Right cardiac atrium (tissue), 5 donors: ENCODE measurements at places on chromosomes 1 and 21.

- no peak for DNase-seq
These were observed 73.9 kb downstream of the MAN1C1 start for GRCh38 chr1:25690396-25690956.

DNA sequence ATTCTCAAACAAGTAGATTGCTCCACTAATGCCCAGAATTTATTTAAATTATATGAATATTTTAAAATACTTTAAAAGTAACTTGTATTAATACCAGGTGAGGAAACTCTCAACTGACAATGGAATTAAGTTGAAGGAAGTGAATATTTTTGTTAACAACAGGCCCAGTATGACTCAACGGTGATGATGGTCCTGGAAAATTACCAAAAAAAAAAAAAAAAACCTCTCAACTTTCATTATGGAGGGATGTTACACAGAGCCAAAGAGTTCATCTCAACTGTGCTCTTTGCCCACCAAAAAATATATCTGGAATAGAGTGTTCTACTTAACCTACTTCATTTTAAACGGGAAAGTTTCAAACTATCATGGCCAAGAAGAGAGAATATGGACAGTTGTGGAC is 28.3 kb downstream of the CFH start:
- no peak for DNase-seq

GRCh38 chr1:60950224-60951063 is 131.9 kb upstream of the NFIA start:
- DNase-seq: no peak

GRCh38 chr1:153633754-153634665 is at the start of gene CHTOP:
CHTOP (plus strand) TSS chr1:153634066; CDS start chr1:153636589, 2,523 bp downstream.
- peak; percentile 97 for DNase-seq

DNA sequence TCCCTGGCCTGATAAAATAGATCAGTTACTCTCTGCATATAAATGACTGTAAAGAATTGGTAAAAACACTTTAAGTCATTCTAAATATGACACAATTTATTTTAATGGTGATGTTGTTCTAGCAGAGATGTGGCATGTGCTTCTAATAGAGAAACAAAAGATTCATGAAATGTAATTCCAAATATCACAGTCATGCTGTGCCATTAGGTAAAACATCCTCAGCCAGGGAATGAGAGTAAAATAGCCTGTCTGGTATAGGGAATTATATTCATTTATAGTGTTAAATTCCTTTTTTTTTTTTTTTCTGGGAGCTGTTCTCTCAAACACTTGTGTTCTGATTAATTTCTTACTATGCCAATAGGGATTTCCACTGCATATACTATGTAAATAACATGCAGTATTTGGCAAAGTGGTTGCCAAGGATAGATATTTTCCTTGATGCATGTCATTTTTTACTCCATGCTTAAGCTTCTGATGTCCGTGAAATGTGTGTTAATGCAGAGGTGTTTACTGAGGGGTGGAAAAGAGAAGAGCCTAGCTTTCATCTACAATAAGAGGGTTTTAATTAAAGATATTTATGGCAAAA is 67.8 kb downstream of the TMPRSS15 start:
- no peak for DNase-seq

- DNase-seq: no peak
These were observed 65.6 kb downstream of the OPTC start for GRCh38 chr1:203559523-203559922.

GRCh38 chr1:171126504-171126903 is 35.8 kb downstream of the FMO3 start:
- peak; percentile 77 for DNase-seq

GRCh38 chr1:33943978-33944377 is 80.1 kb downstream of the HMGB4 start:
- no peak for DNase-seq
